CD4-positive, alpha-beta T cell (primary cell): ENCODE measurements at places on chromosomes 5 and 9. TPM values are rescaled to one million over a fixed set of nuclear protein-coding genes. Genes with fewer than 3 reads are reported as not detected.
A peak's percentile ranks its signal among the peaks of the same experiment; 100 is the strongest.

DNA sequence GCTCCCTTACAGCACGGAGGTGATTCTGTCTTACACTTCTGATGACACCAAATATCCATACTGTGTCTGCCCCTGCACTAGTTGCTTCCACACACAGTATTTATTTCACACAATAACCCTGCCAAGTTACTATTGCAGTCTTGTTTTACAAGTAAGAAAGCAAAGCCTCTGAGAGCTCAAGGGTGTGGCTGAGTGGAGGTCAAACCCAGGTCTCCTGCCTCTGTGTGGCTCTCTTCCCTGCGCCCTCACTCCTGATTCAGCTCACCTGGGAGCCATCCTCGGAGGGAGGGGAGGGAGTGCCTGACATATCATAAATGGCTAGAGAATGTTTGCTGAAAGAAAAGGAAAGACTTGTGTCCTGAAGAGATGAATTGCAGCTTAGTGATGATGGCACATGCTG is 41.0 kb downstream of the MVB12B start:
- DNase-seq: no peak

GRCh38 chr5:178590141-178590923 is at the start of gene COL23A1:
COL23A1 (minus strand) TSS chr5:178590393.
- DNase-seq: peak; percentile 35

- DNase-seq: no peak
These were observed 6.7 kb downstream of the PRRC2B start for GRCh38 chr9:131400627-131401026.

DNA sequence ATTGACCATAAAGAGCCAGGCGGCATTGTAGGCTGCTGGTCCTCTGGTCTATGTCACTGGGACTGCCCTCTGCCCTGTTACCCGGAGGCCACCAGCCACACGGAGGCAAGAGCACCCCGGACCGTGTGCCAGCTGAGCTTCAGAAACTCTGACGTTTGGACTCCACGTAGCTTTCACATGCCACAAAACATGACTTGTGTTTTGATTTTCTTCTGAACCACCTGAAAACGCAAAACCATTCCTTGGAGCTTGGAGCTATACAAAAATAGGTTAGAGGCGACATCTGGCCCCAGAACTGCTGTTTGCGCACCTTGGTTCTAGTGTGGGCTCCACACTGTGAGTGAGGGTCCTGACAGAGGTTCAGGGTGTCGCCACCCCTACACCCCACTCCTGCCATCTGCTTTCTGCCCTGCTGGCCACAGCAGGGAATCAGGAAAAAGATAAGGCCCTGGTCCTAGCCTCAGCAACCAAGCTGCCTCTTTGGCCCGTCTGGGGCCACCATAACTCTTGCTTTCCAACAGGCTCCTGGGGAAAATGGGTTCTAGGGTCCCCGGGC is 151.3 kb upstream of the IRX2 start:
- DNase-seq: no peak

The BARHL1 gene
- not detected for total RNA-seq

The UBE2D2 gene
- 174 TPM for total RNA-seq
